ENCODE measurements at places on chromosomes 3 and 15.
A peak's percentile ranks its signal among the peaks of the same experiment; 100 is the strongest.

- no peak for DNase-seq
These were observed 3.7 kb upstream of the ABHD10 start for GRCh38 chr3:111975131-111975530.

DNA sequence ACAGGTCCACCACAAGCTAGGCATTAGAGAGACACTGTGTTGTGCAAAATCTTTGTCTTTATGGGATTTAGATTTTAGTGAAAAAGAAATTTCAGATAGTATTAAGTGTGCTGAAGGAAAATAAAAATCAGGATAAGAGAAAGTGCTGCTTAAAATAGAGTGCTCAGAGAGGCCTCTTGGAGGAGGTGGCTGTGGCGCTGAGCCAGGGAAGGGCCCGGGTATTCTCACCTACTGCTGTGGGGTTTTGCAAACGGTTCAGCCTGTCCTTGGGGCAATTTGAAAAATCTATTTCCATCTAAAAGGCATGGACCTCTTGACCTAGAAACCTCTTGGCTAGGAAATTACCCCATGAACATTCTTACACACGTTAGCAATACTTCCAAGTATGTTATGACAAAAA lies 267.7 kb downstream of the TJP1 start:
- no peak for DNase-seq

DNA sequence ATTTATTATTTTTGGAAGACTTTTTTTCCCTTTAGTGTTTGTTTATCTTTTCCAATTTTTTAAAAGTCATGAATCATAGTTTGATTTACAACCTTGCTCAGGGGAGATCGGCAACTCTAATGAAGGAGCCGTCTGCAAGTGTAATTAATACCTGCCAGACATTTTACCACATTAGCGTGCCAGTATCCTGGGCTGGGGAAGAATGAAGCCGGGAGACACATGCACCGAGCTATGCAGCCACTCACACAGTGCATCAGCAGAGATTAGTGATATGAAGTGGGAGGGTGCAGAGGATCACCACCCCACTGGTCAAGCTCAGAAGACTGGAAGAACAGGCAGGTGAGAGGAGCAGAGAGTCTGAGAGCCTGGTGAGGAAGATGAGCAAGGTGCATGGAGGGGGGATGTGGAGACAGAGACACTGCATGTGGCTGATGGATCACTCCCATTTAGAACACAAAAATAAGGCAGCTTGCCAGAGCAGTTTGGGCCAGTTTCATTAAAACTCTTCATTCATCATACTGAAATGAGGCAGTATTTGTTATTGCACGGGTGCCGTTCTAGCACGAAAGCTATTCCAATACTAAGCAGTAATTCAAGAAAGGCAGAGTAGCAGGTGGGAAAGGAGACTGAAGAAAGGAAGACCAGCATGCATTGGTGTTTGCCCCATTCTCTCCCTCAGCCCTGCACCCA lies 821.6 kb downstream of the TUSC7 start:
- DNase-seq: no peak

DNA sequence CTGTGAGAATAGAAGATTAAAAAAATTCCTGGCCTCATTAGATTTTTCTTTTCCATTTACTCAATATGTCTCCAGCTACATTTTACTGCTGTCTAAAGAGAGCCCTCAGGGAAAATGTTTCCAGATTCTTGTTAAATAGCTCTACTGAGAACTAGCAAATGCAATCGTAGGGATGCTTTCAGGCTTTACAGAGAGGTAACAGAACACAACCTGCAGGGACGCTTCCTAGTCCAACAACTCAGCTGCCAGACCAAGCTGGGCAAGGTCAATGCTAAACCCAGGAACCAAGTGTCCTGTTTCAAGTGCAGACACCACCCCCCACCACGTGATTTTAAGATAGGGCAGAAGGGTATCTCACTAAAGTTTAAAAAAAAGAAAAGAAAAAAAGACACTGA lies 25.2 kb downstream of the ARHGEF3 start:
- DNase-seq: no peak

GRCh38 chr3:13568515-13569028 lies 19.6 kb downstream of the FBLN2 start:
- no peak for DNase-seq

- DNase-seq: no peak
These were observed 283.8 kb upstream of the RGMA start for GRCh38 chr15:93372865-93373223.

DNA sequence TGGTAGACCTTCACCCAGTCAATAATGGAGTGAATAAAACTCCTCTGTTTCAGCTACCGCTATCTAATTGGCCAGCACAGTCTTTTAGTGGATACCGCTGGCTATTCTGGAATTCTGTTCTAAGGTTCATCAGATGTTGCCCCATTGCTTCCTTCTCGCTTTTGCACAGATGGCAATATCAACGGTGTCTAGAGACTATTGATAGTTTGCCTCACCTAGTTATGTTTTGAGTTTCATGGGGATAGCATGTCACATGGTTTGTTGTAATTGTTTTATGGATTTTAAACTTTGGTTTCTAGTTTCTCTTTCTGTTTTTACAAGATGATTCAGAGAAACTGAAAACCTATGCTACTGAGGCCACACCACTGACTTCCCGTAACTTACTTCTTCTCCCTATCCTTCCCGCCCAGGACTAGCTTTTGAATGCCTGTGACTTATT lies 2.0 kb downstream of the XRN1 start:
- no peak for DNase-seq

DNA sequence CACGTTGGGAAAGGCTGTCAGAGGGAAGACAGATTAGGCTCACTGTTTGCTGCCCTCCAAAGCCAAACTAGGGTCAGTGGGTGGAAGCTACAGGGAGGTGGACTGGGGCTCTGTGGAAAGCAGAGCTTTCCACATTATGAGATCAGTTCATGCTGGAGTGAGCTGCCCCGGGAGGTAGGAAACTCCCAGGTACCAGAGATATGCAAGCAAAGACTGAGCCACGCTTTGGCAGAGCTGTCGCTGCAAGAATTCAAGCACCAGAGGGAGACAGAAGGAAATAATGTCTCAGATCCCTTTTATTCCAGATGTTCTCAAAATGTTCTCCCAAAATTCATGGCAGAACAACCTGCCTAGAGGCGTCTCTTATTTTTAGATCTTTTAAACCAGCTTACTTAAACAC lies 286.6 kb downstream of the WDR72 start:
- DNase-seq: no peak

GRCh38 chr15:100337096-100338044 lies 4.4 kb downstream of the ADAMTS17 start:
- DNase-seq: no peak

GRCh38 chr3:188578576-188579363 lies 424.8 kb downstream of the LPP start:
- peak; percentile 34 for DNase-seq

DNA sequence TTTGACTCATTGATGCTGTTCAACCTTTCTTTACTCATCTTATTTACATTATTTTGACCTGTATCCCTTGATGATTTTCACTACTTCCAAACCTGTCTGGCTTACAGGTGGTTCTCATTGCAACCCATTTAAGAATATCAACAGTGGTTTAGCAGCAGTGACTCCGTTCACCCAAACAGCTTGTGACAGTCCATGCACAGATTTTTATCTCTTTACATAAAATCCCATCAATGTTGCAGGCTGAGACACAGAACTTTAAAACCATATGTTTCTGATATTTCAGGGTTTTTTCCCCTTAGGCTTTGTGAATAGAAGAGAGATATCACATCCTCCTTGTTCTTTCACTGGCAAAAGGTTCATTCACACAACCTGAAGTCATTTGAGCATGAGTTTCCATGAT lies 149.1 kb upstream of the CDIN1 start:
- DNase-seq: no peak

- no peak for DNase-seq
These were observed 36.0 kb downstream of the RAB27A start for GRCh38 chr15:55253580-55253979.

DNA sequence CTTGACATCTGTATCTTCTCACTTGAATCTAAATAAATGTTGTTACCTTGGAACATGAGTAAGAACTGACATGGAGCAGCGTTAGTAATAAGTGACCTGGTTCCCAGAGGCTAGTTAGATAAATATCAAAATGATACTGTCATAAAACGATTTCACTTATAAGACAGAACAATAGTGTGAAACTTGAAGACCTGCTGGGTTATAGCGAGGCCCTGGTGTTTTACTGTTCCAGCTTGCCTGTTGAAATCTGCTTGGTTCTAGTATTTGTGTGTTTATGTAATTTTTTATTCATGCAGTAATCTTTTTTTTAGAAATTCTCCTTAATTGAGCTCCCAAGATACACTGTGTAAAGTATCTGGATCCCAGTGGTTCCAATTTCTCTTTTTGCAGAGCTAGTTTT lies 129.4 kb downstream of the CACNA2D3 start:
- no peak for DNase-seq

DNA sequence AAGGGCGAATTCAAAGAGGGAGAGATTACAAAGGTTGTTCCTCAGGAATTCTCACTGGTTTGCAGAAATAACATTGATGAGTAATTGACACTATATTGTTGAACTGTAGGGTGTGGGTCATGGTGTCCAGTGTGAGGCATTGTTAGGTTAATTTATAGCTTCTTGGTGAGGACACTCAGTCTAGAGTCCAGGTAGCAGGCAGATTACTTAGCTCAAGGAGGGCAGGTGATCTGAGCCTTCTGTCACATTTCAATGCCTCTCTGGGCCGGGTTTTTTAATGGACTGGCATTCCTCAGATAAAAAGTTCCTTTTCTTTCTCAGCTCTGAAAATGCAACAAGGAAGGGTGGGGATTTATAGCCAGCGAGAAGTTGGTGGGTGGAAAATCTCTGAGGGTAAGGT lies 194.2 kb upstream of the PROK2 start:
- DNase-seq: no peak

GRCh38 chr3:78405745-78406144 lies 1362.1 kb downstream of the ROBO1 start:
- no peak for DNase-seq

GRCh38 chr3:46909535-46910161 lies 32.1 kb downstream of the PTH1R start:
- DNase-seq: peak; percentile 43

DNA sequence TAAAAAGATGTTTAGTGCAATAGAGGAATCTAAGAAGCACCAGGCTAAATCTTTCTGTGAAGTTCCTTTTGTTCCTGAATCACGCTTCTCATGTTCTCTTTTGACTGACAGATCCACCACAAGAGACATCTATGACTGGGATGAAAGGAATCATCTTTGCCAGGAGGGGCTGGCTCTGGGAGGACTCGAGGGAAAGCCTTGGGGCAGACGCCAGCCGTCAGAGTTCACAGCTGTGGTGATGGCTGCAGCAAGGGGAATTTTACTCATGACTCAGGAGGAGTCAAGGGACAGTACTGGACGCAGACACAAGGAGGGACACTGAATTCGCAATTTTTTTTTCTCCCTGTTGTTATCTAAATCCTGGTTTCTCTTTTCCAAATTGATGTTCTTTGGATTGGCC lies 38.7 kb downstream of the C3orf38 start:
- no peak for DNase-seq

- DNase-seq: peak; percentile 34
These were observed 44.6 kb downstream of the SLC12A1 start for GRCh38 chr15:48250640-48251076.

GRCh38 chr3:166879661-166880060 lies 500.4 kb downstream of the ZBBX start:
- DNase-seq: no peak

- no peak for DNase-seq
These were observed 169.2 kb upstream of the ADAMTS9 start for GRCh38 chr3:64856977-64857516.

GRCh38 chr3:134579141-134579665 lies 71.6 kb downstream of the KY start:
- DNase-seq: no peak

- no peak for DNase-seq
These were observed 34.6 kb upstream of the CACNA2D3 start for GRCh38 chr3:54087581-54088410.

DNA sequence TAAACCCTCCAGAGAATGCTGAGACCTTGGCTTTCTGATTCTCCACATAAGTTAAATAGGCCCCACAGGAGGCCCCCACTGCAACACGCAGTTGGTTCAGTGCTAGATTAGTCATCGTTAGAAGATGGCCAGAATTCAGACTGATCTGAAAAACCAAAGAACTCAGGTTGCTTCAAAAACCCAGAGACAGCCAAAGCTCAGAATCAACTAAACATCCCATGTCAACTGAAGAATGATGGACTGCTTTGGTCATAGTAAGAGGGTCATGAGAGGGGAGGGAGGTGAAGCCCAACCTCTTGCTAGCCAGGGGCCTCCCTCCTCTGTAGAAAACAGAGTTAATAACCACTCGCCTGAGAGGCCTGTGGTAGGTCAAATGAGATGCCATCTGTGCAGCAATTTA lies 93.1 kb downstream of the AKAP13 start:
- no peak for DNase-seq

- no peak for DNase-seq
These were observed 6.6 kb downstream of the ISLR2 start for GRCh38 chr15:74136814-74137536.

DNA sequence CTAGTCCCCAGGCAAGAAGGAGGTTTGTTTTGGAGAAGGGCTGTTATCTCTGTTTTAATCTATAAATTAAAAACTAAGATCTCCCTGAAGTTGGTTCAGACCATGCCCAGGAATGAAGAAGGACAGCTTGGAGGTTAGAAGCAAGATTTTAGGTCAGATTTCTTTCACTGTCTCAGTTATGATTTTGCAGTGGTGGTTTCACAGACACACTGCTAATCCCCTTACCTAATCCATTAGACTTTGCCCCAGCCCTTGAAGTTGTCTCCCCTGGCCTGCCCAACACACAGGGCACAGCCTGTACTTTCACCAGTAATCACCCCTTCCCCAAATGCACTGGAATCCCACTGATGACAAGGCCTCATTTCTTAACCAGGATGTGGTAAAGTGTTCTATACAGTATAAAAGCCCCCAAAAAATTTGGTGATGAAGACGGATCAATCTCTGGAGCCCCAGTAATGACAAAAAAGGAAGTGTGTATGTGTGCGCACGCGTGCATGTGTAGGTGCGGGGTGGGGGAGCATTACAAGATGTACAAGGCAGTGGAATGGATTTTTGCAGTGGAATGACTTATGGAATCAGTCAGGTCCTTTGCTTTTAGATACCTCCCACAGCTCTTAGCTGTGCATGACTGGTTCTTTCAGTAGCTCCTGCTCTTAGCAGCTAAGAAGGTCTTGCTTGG lies 73.1 kb upstream of the TERB2 start:
- no peak for DNase-seq

DNA sequence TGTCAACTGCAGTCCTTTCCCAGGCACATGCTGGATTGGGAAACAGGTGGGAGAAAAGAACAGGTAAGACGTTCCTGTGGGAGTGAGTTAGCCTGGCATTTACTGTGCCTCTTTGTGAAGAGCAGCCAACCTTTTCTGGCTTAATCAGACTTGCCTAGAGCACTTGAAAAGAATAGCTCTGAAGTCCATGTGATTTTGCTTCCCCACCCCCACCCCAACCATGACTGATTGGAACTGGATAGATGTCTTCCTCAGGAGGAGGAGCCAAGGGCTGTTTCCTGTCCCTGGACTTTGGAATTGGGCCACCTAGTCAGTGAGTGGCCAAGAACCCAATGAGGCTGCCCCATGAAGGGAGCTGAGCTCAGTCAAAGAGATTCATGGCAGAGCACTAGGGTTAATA lies 4.7 kb upstream of the TMEM41A start:
- DNase-seq: no peak

GRCh38 chr15:24823473-24823872 lies 131.3 kb upstream of the SNRPN start:
- no peak for DNase-seq

Measured in amniotic stem cell (primary cell).